ENCODE measurements at places on chromosomes 1 and 21.

- DNase-seq: no peak
Measured at GRCh38 chr1:32724678-32725614, 22.4 kb upstream of the SYNC start.

- DNase-seq: no peak
Measured at GRCh38 chr1:75794382-75794781, 2.3 kb upstream of the MSH4 start.

DNA sequence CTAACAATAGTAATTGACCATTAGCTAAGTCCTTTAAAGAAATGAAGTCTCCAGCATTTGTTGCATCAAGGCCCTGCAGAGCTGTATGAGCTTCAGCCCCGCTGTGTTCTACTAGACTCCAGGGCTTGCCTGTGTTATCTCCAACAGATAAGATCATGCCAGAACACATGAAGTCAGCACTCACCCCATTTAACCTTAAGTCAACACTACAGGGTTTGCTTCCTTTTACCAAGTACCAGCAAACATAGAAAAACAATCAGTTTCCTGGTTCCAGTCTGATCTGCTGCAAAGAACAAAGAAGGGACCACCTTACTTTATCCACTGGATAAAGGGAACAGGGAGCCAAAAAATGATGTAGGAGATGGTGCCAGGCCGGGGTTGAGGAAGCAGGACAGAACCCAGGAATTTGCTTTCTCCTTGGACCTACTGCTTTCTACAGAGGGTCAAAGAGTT lies 41.3 kb upstream of the ENAH start:
- DNase-seq: no peak

- DNase-seq: no peak
Measured at GRCh38 chr21:25640943-25641292, 1.9 kb downstream of the JAM2 start.

- no peak for DNase-seq
Measured at GRCh38 chr1:154176337-154176736, 15.6 kb downstream of the TPM3 start.

GRCh38 chr1:204337036-204337429 lies 22.7 kb downstream of the PLEKHA6 start:
- no peak for DNase-seq

Data from forelimb muscle (tissue), 1 donor.